Activated T-cell treated with anti-CD3 and anti-CD28 coated beads, Interleukin-2, amount 50 U/mL, for 72 hours (primary cell): ENCODE measurements at places on chromosomes 7 and 10. TPM values are rescaled to one million over a fixed set of nuclear protein-coding genes. Genes with fewer than 3 reads are reported as not detected.
A peak's percentile ranks its signal among the peaks of the same experiment; 100 is the strongest.

The UNCX gene
- total RNA-seq: not detected

The ACTA2 gene
- 76.9 TPM for total RNA-seq

The AZGP1 gene
- not detected for total RNA-seq

The CALML5 gene
- total RNA-seq: not detected

The IFIT3 gene
- total RNA-seq: 6.7 TPM

The SMO gene
- total RNA-seq: 0.84 TPM

The HTR5A gene
- total RNA-seq: not detected

The BTBD16 gene
- not detected for total RNA-seq

The DGKI gene
- total RNA-seq: 18.2 TPM

The WNT2 gene
- not detected for total RNA-seq

The MYPN gene
- total RNA-seq: not detected

The SSMEM1 gene
- not detected for total RNA-seq

The RAPGEF5 gene
- total RNA-seq: 0.72 TPM

The PON1 gene
- not detected for total RNA-seq

The RNF32 gene
- 4.2 TPM for total RNA-seq

DNA sequence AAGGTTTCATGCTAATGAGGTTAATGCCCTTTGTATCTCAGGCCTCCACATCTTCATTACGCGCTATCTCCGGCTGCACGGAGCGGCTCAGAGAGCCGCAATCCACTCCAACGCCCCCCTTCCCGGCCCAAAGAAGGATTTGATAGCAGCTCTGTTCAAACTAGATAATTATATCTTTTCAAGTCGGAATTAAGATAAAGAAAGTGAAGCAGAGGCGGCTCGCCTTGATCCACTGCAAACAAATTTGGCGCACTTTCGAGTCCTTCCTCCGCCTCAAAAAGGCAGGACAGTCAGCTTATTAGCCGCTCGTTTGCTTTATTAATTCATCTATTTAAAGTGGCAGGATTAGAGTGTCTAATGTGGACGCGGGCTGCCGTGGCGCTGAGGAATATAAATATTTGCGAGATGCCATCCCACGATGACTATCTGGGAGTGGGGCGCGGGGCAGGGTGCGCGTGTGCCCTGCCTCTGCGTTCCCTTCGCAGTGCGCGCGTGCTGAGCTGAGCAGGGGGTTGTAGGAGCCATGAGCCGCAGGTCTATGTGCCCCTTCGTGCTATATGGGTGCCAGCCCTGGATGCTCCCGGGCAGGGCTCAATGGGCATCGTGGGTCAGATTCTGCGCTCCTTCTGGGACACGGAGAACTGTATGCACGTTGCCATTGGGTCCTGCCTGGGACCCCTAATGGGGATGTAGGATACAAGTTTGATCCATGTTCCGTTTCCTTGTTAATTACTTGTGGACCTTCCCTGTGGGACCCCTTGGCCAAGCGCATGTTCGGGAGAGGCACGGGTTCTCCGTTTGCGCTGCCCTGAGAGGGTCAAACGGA lies 9.0 kb downstream of the EMX2 start:
- no peak for DNase-seq

GRCh38 chr7:142913051-142913450 lies 20.5 kb downstream of the TRPV5 start:
- no peak for DNase-seq

GRCh38 chr7:121006711-121007315 lies 18.3 kb downstream of the CPED1 start:
- DNase-seq: no peak

DNA sequence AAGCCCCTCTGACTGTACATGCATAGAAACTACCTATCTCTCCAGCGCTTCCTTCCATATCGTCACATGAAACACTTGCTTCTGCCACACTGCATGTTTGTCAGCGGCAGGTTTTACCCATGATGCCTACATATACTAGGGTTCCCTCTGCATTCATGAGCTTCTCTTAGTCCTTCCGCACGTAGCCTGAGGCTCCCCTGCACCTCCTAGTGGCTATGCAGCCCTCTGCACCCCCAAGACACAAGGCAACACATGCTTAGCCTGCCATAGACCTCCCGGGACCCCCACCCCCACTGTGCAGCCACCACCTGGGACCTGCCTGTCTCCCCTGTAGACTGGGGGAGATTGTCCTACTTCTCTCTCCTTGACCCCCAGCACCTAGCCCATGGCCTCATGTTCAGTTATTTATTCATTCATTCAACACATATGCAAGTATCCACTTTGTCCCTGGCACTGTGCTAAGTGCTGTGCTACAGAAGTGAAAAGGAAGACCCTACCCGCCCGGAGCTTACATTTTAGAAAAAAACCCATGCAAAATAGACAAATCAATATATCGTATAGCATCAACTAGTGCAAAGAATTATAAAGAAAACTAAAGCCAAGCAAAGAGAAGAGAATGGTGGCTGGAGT lies 23.5 kb downstream of the TMEM273 start:
- DNase-seq: peak; percentile 59

DNA sequence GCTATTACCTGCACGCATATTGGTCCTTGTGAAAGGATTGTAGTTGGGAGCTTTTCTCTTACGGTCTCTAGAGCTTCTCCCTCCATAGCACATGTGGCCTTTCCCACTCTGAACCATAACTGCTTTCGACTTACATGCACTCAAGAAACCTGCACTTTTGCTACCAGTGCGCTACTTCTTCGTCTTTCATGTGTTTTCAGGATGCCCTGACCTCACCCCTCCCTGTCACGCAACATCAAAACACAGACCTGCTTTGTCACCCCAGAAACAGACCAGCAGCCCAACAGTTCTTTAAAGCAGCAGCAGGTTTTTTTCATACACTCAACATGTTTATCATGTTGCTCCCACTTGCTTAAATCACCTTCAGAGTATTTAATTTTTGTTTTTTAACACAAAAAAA lies 243.5 kb upstream of the TCF7L2 start:
- DNase-seq: no peak

DNA sequence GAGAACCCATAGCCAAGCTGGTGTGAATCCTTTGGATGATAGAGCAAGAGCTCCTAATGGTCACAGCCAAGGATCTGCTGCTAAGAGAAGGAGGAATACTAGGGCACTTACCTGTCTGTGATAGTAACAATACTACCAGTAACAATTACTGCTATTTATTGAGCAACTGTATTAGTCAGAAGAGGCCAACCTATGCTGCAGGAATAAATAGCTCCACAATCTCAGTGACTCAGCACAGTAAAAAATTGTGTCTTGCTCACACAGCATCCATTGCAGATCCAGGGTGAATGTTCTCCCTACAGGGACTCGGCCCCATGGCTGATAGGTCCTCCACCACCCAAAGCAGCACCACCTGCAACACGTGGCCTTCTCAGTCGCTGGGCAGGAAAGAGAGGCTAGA lies 257.6 kb upstream of the ZMIZ1 start:
- DNase-seq: no peak

GRCh38 chr7:112199035-112199655 lies 7.1 kb downstream of the DOCK4 start:
- no peak for DNase-seq

DNA sequence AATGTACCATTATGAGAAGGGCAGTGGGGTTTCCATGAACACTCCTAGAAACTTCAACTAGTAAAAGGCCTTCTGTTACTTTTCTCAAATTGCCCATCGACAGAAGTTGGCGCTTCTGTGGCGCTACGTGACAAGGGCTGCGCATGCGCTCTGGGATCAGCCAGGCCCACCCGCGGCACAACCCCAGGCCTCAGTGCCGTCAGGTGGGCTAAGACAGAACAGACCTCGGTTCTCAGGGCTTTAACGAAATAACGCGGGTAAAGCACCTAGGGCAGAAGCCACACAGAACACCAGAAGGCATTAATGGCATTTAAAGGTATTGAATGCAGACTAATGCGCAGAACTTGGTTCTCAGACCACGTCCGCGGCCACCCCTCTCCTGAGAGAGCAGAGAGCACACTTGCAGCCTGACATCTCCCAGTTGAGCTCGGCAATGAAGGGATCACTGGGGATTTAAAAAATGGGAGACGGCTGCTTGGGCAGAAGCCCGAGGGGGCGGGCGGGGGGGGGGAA lies 67.6 kb upstream of the CTNNA3 start:
- DNase-seq: peak; percentile 80

DNA sequence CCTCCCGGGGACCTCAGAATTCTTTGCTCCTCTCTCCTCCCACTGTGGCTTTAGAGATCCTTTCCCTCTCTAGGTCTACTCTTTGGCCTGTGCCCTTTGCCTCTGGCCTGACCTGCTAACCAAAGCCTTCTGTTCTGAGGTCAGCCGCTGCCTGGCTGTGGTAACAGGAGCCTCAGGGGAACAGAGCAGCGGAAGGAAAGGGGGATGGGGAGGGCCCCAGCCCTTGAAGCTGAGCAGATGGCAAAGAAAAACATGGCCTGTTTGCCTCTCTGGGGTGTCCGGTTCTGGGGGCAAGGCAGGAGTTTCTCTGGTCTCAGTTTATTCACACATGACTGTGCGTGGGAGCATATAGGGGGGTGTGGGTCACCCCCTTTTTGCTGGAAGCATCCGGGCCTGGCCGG lies 28.2 kb downstream of the COL26A1 start:
- peak; percentile 61 for DNase-seq

DNA sequence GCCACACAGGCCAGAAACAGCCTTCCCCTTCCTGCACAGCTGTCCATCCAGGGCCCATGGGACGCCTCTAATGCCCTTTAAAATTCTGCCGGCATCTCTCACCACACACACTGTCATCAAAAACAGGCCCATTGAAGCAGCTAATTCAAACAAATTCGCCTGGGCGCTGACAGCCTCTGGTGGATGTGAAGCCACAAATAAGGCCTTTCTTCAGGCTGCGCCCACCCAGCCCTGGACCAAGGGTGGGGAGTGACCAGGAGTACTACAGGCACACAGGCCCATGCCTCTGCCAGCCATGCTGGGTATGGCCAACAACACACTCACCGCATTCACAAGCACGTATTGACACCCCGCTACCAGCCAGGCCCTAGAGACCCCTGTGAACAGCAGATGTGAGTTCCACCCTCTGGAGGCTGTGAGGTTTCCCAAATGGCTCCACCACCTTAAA lies 54.6 kb downstream of the SLIT1 start:
- DNase-seq: no peak

DNA sequence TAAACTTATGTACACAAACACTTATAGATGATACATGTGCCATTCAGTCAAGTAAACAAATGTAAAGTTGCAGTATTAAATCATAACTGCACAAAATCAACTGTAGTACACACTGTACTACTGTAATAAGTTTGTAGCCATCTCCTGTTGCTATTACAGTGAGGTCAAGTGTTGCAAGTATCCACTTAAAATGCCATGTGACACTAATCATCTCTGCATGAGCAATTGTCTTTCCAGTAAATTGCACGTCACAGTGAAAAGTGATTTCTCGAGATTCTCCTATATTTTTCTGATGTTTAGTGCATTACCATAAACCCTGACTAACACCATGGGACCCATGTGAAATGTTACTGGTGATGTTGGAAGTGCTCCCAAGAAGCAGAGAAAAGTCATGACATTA lies 293.3 kb upstream of the SP4 start:
- no peak for DNase-seq

- DNase-seq: no peak
These were observed 7.2 kb downstream of the INA start for GRCh38 chr10:103284170-103284569.

GRCh38 chr10:88069338-88069737 lies 205.9 kb downstream of the PTEN start:
- no peak for DNase-seq

DNA sequence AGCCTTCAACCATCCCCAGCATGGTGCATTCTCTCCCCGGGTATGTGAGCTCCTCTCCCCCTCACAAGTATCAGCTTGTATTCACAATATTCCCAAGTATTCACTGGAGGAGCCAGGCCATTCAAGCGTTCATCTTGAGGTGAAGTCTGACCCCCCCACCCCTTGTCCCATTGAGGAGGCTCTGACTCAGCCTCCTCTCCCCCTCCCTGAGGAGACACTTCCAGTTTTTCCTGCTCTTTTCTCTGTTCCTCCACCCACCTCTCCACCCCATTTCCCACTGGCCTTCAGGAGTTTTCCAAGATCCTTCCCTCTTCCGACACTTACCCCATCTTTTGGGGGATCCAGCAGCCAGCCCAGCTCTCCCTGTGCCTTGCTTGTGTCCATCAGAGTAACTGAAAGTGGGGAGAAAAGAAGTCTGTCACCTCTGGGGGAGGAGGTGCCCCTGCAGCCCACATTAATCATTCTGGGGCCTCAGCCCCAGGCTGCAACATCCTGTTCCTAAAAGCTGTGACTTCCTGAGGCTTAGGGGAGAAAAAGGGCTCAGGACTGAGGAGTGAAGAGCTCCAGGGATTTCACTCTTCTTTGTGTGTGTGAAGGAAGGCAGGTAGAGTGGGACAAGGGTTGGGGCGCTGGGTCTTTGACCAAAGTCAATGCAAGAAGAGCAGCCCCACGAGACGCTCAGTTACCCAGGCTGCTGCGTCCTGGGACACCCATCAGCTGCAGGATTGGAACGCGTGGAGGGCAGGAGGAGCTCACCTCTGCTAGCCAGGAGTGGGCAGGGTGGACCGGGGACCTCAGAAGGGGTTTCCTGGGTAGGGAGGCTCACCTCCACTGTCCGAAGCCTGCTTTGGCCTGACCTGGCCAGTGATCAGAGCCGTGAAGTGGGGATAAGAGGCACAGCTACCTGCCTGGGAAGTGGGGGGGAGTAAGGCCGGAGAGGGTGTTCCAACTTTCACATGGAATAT lies 1.1 kb downstream of the EPHA1 start:
- peak; percentile 19 for DNase-seq

- DNase-seq: no peak
These were observed 18.7 kb upstream of the CYCS start for GRCh38 chr7:25143763-25144162.
